ENCODE measurements at places on chromosomes 2 and 18.

DNA sequence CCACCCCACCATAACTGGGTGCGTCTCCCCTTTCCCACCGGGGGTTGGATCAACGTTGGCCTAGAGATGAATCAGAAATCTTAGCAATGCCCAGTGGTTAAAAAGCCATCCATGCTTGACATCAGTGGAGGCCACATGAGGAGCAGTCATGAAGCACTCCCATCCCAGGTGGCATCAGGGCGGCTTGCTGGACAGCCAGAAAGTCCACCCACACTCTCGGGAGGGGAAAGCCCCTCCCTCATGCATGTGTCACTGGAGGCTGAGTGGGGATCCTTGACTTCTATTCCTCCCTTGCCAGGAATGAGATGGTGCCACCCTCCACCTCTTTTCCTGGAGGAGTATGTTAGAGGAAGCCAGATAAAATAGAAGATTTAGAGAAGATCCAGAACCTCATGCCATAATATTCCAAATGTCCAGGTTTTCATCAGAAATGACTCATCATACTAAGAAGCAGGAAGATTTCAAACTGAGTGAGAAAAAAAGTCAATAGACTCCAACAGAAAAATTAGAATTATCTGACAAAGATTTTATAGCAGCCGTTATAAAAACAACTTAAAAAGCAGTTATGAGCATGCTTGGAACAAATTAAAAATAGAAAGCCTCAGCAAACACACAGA is 507.1 kb upstream of the ID2 start:
- no peak for DNase-seq

DNA sequence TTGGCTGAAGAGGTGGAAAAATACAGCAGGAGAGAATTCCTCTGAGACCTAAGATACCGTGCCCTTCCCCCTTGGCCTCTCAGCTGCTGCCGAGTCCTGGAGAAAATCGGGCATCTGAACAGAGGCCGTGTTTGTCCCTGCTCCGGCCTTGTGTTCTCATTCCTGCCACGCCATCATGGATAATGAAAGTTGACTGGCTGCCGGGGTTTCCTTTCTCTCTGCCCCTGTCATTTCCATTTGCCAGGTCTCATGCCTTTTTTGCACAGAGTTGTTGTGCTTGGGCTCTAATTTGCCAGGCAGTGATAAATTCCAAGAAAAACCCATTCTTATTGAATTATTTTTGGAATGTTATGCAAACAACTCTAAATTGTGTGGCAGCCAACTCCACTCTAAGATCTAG is 496.9 kb upstream of the TNP1 start:
- no peak for DNase-seq

GRCh38 chr2:37464067-37464466 is 119.6 kb downstream of the QPCT start:
- no peak for DNase-seq

DNA sequence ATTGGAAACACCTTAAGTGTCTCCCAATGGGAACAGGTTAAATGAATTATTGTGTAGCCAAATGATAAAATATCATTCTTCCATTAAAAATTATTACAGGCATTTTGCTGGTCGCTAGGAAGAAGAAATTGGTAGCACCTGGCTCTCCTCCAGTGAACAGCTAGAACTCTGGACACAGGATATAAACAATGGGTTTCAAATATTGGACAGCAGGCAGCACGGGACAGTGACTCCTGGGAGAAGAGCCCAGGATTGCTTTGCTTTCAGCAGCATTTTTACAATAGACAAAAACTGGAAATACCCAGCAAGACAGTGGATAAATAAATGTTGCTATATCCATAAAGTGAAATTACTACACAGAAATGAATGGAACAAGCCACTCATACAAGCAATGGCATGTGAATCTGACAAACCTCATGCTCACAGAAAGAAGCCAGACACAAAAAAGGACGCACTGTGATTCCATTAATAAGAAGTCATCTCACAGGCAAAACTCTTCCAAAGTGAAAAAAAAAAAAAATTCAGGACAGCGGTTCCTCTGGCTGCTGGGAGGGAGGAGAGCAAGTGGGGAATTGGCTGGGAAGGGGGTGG is 50.5 kb downstream of the LAMA1 start:
- DNase-seq: no peak

GRCh38 chr18:50527636-50528307 is 32.1 kb upstream of the MAPK4 start:
- no peak for DNase-seq

DNA sequence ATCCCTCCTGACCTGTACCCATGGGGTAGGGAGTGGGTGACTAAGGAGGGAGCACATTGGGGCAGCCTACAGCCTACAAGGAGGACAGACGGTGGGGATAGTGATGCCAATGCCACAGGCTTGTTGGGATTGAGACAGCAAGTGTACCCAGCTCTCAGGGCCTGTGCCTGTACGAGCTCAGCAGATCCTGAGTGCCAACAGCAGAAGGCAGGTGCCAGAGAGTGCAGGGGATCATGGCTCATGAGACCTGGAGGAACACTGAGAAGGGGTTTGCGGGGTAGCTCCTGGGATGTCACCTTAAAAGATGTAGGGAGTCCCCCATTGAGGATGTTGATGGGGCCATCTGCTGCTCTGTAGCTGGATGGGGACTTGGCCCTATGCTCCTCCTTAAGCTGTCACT is 10.3 kb upstream of the SNED1 start:
- no peak for DNase-seq

DNA sequence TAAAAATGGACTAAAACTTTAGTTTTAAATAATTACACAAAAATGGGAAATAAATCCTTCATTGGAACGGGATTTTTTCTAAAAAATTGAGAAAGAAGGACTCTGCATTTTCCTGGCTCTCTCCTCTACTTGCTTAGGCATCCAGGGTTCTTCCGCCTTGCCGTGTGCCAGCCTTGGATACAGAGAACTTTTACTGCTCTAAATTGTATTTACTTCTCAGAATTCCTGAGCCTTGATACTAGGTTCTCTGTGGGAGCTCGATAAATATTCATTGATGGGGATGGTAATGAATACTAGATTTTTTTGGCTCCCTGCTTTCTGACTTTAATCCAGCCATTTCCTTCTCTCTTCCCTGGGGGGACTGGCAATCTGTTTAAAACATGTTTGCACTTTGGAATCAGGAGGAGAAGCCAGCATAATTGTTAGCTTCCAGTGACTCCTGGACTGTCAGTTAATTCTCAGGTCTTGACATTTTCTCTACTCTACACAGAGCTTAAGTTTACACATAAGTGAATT is 746.1 kb upstream of the LRRTM1 start:
- no peak for DNase-seq

GRCh38 chr2:235740821-235741220 is 247.0 kb downstream of the AGAP1 start:
- DNase-seq: no peak

GRCh38 chr2:80169811-80170594 is 134.5 kb downstream of the LRRTM1 start:
- DNase-seq: no peak

GRCh38 chr2:71060871-71061270 is 7.6 kb upstream of the NAGK start:
- DNase-seq: no peak

DNA sequence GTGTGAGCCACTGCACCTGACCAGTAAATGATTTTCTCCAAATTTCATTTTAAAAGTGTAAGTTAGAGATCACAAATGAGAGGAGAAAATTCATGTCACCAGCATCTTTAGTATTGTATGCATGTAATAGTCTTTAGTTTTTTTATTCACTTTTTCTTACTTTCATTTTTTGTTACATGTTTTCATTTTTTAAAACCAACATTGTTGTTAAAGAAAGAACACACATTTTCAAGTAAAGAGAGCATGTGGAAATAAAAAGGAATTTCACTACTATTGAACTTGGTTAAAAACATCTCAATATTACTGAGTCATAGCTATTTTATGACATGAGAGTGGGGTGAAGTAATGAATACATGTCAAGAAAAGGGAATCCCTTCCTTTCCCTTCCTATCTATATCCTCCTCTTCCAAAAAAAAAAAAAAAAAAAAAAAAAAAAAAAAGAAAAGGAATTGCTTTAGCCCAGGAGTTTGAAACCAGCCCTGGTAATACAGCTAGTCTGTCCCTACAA is 29.1 kb upstream of the PMAIP1 start:
- DNase-seq: no peak

DNA sequence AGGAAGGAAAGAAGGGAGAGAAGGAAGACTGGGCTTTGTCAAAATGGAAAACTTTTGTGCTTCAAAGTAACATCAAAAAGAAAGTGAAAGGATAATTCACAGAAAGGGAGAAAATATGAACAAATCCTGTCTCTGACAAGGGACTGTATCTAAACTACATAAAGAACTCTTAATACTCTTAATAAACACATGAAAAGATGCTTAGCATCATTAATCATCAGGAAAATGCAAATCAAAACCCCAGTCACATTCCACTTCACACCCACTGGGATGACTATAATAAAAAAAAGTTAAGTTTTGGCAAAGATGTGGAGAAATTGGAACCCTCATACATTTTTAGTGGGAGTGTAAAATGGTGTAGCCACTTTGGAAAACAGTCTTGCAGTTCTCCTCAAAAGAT is 11.8 kb upstream of the ZFP36L2 start:
- no peak for DNase-seq

DNA sequence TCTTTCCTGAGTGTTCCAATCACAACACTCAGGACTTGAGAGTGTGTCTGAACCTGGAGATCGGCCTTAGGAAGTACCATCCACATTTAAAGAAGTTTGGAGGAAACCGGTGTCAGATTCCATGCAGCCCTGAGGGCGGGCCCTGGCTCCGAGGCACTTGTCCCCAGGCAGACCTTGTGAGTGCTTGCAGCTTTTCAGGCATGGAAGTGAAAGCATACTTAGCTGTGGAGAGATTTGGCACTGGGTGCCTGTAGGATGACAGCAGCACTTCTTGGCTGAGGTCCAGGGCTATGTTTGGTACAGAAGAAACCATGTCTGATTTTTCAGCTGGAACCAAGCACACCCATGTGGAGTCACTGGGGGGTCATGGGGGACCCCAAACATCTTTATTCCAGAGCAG is 230.8 kb downstream of the SEPTIN10 start:
- no peak for DNase-seq

- no peak for DNase-seq
These were observed 114.9 kb upstream of the RAB27B start for GRCh38 chr18:54713386-54713785.

GRCh38 chr2:105781274-105781978 is 36.7 kb downstream of the NCK2 start:
- no peak for DNase-seq

DNA sequence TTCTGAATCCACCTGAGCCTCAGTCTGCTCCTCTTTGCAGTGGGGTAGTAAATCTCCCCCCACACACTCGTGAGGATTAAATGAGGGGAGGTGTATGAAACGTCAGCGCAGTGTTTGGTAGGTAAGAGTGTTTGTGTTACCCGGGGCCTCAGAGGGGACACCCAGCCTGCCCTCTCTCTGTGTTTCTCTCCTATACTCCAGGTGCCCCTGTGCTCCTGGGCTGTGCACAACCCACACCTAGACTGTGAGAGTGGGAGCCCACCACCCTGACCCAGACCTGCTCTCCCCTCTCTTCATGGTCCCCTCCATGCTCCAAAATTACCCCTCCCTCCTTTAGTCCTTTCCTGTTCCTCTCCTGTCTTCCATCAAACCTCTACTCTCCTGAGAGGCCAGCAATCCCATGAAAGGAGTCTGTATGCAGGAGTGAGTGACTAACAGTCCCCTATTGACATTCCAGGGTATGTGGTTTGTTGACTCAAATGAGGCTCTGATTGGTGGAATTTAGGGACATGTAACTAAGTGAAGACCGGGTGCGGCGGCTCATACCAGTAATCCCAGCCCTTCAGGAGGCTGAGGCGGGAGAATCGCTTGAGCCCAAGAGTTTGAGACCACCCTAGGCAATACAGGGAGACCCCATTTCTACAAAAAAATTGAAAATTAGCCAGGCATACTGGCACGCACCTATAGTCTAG is 10.4 kb downstream of the CIB4 start:
- DNase-seq: no peak

- DNase-seq: no peak
These were observed 343.0 kb downstream of the ERBB4 start for GRCh38 chr2:212195626-212196025.

GRCh38 chr18:61865466-61866175 is 27.2 kb downstream of the RNF152 start:
- no peak for DNase-seq

GRCh38 chr2:150917961-150918713 is 343.5 kb downstream of the RBM43 start:
- no peak for DNase-seq

- DNase-seq: no peak
These were observed 71.2 kb downstream of the MBP start for GRCh38 chr18:77061281-77061945.

DNA sequence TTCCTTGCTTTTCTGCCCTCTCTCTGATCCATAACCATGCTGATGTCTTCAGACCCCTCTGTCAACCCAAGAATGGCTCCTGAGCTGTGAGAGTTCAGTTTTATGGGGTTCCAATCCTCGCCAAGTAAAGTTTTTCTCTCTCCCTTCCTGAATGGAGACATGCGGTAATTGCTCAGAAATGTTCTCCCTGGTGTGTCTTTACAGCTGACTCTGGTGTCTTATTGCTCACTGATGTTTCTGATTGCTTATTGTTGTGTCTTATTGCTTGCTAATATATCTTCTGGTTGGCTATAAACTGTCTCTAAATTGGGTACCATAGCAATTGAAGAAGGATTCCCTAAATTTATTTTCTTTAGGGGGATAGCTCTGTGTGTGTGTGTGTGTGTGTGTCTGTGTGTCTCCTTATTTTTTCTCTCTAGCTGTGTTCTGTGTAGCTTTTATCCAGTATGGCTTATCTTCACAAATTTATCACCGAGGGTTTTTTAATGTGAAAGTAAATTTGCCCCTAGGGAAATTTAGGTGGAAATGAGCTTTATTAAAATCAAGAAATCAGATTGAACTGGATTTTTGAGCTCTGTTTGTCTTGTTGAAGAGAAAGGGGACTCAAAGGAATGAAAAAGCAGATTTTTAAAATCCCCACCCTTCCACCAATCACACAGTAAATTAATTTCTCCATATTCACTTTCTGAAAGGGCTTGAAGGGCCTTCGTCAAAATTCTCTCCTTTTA is 19.5 kb downstream of the MGAT5 start:
- no peak for DNase-seq

DNA sequence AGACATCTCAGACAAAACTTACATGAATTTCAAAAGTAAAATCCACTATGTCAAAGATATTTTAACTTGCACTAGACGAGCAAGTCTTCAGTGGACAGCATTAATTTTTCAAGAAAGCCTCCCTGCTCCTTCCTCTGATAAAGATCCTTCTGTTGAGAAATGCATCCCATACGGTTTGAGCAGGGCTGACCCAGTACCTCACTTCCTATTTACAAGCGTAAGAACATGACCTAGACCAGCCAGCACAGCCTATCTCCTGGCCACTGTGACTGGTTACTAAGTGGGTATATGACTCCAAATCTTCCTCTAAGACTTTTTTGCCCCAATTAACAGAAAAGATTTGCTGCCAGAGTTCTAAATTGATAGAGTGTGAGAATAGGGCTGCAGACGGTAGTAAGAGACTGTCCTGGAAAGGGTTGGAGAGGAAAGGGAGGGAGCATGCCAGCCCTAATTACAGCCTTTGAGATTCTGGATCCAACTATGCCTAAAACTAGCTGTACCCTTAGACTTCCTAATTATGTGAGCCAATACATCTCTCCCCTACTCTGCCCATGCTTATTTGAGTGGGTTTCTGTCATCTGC is 108.4 kb downstream of the PRELID3A start:
- DNase-seq: no peak

- no peak for DNase-seq
These were observed 20.5 kb downstream of the PUM2 start for GRCh38 chr2:20330192-20330591.

GRCh38 chr2:406231-406630 is 118.3 kb upstream of the ALKAL2 start:
- no peak for DNase-seq

GRCh38 chr18:2410688-2411087 is 160.6 kb downstream of the METTL4 start:
- DNase-seq: no peak

- DNase-seq: no peak
These were observed 87.1 kb downstream of the GPR39 start for GRCh38 chr2:132503701-132504100.

All from activated CD8-positive, alpha-beta memory T cell treated with anti-CD3 and anti-CD28 coated beads for 48 hours (primary cell).